ENCODE measurements at places on chromosomes 2 and 18.
A peak's percentile ranks its signal among the peaks of the same experiment; 100 is the strongest.

GRCh38 chr18:622289-622688 is 25.5 kb downstream of the CLUL1 start:
- no peak for ATAC-seq

DNA sequence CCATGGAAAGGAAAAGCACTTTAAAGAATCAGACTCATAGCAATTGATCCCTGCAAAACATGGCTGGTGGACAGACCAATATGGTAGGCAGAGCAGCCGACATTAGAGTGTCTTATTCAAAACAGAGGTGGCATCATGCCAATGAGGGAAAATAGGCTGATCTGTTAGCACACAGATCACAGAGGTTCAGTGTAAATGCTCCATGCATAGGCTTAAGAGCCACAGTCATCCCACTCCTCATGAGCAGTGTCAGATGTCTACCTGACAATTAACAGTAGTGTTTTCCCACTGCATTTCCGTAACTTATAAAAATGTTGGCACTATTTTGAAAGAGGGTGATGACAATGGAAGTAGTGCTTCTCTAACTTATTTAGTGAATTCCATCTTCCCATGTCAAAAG is 86.7 kb downstream of the SPATS2L start:
- no peak for ATAC-seq

GRCh38 chr2:30612371-30612770 is 165.3 kb downstream of the LCLAT1 start:
- no peak for ATAC-seq

DNA sequence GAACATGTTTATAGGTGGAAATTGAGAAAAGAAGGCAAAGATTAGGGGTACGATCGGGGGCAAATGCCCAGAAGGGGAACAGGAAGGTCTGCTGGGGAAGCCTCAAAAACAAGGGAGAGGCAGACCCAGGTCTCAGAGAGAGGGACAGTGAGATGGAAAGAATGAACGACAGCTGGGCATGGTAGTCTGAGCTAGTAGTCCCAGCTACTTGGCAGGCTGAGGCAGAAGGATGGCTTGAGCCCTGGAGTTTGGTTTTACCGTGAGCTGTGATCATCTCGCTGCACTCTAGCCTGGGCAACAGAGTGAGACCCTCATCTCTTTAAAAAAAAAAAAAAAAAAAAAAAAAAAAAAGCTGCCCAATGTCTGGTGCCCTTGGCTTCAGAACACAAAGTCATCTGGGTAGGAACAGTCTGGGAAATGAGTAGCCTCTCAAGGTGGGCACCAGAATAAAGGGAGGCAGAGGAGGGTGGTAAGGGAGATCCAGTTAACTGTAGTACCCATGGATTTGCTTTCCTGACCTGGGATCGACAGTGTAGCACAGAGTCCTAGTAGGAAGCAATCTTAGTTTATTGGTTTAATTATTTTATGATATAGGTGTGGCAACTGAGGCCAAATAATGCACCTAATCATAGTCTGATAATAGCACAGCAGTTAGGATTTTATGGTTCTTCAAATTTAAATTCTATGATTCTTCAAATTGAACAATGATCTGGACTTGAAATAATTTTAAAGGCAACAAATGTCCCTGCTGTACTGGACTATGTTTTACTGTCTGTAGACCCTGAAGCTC is 3.5 kb downstream of the RRM2 start:
- ATAC-seq, result no peak

GRCh38 chr2:165056564-165056963 is 101.2 kb upstream of the SLC38A11 start:
- no peak for ATAC-seq

DNA sequence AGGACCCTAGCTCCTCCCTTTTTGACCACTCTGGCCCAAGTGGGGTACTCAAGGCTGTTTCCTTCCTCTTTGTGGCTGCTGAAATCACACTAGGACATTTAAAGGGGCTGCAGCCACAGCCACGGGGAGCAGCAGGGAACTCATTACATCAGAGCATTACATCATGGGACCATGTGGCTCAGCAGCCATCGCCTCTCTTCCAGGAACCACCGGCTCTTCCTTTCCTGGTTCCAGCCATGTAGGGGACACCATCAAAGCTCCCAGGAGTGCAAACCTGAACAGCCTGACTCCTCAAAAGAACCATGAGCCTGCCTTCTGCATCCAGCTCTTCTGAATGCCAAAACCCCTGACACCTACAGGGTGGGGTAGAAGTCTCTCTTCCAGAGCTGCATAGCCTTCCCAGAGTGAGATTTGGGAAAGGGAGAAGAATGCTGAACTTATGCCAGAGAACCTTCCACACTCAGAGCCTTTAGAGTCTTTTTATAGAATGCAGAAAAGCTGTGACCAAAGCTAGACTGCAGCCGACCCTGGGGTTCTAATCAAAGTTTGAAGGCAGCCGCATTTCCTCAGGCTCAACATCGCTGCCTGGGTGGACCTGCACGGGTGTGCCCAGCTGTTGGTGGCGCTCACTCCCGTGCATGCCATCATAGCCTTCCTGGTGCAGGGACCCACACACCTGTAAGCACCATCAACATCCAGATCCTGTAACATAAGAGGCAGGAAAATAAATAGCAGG is 121.7 kb downstream of the KLHL29 start:
- ATAC-seq, result no peak

DNA sequence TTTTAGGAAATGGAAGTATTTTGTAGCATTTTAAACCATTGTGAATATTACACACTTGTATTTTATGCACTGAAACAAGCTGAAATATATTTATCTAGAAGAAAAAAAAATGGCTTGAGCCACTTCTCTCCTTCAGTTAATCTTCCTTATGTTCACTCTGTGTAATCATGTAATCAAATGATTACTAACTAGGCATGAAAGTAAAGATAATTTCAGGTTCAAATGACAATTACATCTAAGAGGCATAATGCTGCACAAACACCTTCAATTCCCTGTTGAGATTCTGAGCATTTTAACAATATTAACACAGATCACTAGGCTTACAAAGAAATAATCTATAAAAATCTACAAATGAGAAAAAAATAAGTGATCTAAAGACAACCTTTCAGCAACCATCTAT is 119.6 kb upstream of the ITGB6 start:
- no peak for ATAC-seq

- no peak for ATAC-seq
These were observed 120.5 kb upstream of the CCDC68 start for GRCh38 chr18:55079481-55080355.

DNA sequence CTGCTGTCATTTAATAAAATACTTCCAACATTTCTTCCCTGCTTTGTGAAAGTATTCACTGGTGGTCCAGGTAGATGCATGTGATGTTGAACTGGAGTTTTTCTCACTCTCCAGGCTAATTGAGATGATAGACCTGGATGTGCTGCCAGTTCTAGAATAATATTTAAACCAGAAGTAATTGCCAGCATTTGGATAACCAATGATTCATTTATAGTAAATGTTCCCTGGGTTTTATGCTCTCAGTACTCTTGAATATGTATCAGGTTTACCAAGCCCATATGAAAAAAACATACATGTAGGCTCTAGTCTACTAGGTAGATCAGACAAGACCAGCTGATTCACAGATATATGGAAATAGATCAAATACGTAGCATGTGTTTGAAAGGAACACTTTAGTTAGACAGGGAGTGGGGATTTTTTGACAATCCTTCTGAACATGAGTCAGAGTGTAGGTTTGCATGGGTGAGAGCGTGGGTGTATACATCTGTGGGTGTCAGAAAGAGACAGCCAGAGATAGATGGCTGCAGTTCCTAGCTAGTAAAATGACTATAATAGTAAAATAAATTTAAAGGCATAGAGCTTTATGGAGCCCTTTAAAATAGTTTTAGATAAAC is 115.1 kb downstream of the NAB1 start:
- ATAC-seq, result peak; percentile 67

DNA sequence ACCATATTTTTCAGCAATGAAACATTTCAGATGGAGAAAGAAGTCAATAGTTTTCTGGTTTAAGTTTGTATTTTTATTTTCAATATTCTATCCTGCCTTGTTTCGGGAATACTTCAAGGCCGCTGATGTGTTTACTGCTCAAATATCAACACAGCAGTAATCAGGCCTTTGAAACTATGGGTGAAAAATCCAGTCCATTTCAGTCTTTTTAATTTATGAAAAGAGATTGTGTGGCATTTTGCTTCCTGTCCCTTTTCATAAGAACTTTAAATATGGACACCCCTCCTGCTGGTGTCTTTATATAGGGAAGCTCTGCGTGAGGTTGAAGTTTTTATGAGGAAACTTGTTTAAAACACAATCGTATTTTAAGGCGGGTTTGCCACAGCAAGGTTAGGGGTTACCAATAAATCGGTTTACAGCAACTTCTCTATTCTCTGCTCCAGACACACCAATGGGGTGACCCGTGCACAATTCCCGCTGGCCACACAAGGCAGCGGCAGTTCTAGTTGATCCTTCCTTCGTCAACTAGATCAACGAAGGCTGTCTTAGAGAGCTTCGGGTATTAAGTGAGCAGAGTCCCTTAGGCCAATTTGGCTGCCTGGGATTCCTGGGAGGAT is 1.2 kb upstream of the TANC1 start:
- ATAC-seq, result no peak

- no peak for ATAC-seq
These were observed 139.5 kb downstream of the MYO5B start for GRCh38 chr18:50055488-50055887.

GRCh38 chr2:97936199-97936598 is 59.5 kb downstream of the TMEM131 start:
- ATAC-seq, result no peak

- ATAC-seq, result no peak
These were observed 83.7 kb downstream of the PMAIP1 start for GRCh38 chr18:59983506-59983905.

GRCh38 chr2:176092270-176093144 is at the start of gene HOXD13:
HOXD13 (plus strand) TSS chr2:176092721; CDS start chr2:176092891, 170 bp downstream.
- ATAC-seq, result no peak

- ATAC-seq, result no peak
These were observed 184.0 kb upstream of the PID1 start for GRCh38 chr2:229454934-229455631.

- no peak for ATAC-seq
These were observed 58.1 kb upstream of the SLC66A3 start for GRCh38 chr2:11097038-11097720.

- ATAC-seq, result no peak
These were observed 73.5 kb downstream of the ZCCHC2 start for GRCh38 chr18:62596145-62597005.

DNA sequence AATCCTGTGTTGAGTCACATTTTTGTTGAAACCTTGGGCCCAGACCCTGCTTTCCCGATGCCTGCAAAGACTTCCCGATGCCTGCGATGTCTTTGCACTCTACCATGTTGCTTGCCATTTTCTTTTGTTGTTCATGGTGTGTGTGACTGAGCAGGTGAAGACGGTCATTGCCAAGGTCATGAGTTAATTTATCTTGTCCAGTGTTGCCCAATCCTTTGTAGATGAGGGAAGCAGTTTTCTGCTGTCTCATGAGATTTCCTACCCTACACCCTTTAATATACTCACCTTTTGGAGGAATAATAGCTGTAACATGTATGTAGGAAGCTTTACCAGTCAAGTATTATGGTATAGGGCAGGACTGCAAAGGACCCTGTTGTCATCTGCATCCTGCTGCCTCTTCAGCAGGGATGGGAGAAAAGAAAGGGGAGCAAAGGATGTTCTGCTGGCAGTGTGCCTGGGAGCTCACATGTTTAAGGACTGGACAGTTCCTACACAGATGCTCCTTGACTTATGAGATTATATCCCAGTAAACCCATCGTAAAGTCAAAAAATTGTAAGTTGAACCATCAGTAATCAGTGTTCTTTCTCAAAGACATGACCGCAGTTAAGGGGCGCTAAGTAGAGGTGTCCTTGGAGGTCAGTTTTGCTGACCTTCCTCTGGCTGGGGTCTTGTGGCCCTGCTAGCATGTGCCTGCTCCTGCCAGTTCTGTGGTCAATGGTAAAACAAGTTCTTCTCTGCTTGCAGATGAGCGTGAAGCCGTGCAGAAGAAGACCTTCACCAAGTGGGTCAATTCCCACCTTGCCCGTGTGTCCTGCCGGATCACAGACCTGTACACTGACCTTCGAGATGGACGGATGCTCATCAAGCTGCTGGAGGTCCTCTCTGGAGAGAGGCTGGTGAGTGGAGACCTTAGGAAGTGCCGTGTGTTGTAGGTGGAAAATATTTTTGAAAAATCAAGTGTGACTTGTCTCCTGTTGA is 124.8 kb upstream of the EML6 start:
- ATAC-seq, result no peak

DNA sequence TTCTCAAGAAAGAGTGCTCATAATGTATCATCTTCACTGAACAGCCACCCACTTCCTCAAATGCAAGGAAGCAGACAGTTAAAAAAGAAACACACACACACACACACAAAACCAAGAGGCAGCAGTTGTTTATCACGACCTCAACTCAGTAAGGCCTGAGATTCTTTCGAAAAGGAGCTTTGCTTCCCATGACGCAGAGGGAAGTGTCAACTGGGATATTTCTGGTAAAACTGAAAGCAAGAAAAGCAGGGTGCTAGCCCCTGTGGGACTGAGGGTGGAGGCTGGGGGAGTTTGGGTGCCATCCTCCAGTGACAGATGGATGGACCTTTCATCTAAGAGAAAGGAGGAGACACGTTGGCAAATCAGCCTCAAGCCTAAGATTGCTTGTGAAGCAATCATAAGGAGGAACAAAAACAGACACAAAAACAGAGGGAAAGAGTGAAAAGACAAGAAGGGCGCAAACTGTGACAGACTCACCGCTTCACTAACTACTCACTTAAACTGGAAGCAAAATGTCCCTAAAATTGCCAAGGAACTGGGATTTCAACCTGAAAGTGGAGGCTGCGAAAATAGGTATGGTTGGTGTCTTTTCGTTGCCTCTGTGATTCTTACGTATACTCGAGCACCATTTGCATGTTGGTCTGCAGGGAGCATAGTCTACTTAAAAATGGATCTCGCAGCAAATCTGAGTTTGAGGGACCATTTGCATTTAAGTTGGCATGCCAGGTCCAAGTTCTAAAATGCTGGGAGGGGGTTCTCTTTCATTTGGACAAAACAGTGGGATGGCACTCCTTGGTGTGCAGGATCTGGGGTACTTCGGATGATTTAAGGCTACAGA is at the start of gene ARHGAP25:
Gene ARHGAP25 (plus strand): TSS at position 124 of the 838 bp plus-strand sequence. CDS start 389 bp downstream, at position 513.
- peak; percentile 77 for ATAC-seq

DNA sequence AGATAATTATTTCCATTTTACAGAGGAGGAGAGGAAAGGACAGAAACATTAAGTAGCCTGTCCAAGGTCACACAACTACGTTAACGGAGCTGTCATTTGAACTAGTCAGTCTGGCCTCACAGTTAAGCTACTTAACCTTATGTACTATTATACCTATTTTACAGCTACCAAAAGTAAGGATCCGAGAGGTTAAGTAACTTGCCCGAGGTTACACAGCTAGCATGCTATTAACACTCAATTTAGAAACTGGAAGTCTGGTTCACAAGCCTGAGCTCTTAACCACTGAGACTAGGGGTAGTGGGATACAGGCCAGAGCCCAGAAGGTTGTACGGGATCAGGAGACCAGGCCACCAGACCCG is 476 bp downstream of the GLB1L start:
- ATAC-seq, result no peak

GRCh38 chr2:183948861-183949260 is 649.5 kb upstream of the ZNF804A start:
- no peak for ATAC-seq

- peak; percentile 86 for ATAC-seq
These were observed 163.2 kb upstream of the NCK2 start for GRCh38 chr2:105581555-105581944.

GRCh38 chr2:182359990-182360662 is 66.7 kb downstream of the PDE1A start:
- no peak for ATAC-seq

GRCh38 chr2:226413498-226414130 is 386.0 kb downstream of the IRS1 start:
- ATAC-seq, result no peak

- no peak for ATAC-seq
These were observed 52.8 kb downstream of the SLC35F5 start for GRCh38 chr2:113703386-113704299.

- no peak for ATAC-seq
These were observed 3.5 kb downstream of the FEV start for GRCh38 chr2:218981390-218981880.
